ENCODE measurements at places on chromosomes 4 and X.

- no peak for DNase-seq
Measured at GRCh38 chrX:9072281-9072680, 38.4 kb upstream of the FAM9B start.

GRCh38 chr4:103073792-103074438 lies 2.6 kb downstream of the SLC9B2 start:
- DNase-seq = no peak

- DNase-seq = no peak
Measured at GRCh38 chr4:174434455-174434854, 87.8 kb downstream of the HPGD start.

DNA sequence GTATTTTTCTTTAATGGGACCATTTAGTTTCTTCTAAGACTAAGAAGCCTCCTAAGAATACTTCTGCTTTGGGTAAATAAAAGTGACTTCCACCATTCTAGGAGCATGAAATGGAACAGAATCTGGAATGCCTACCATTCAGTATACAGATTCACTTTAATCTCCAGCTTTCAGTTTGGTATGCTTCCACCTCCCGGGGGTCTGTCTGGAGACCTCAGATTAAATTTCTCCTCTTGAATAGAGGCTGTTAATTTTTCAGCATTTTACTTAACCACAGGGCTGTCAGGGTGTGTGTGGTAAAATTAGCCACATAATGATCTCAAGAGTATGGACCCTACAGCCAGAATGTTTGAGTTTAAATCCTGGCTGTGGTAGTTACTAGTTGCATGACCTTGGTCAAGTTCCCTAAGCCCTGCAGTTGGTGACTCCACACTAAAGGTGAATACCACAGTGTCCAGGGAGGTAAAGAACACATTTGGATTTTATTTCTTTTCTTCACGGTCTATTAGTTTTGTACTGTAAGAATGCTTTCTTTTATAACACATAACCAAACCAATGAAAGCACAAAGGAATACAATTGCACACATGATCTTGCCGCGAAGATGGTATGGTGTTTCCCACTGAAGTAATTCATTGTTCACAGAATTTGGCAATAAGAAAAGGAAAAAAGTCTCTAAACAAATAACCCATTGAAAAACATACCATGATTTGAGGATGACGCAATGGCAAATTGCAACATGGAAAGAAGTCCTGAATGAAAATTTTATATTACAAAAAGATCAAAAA lies 37.3 kb upstream of the TRIM2 start:
- no peak for DNase-seq

- DNase-seq = no peak
Measured at GRCh38 chr4:80459918-80460473, 124.5 kb downstream of the CFAP299 start.

DNA sequence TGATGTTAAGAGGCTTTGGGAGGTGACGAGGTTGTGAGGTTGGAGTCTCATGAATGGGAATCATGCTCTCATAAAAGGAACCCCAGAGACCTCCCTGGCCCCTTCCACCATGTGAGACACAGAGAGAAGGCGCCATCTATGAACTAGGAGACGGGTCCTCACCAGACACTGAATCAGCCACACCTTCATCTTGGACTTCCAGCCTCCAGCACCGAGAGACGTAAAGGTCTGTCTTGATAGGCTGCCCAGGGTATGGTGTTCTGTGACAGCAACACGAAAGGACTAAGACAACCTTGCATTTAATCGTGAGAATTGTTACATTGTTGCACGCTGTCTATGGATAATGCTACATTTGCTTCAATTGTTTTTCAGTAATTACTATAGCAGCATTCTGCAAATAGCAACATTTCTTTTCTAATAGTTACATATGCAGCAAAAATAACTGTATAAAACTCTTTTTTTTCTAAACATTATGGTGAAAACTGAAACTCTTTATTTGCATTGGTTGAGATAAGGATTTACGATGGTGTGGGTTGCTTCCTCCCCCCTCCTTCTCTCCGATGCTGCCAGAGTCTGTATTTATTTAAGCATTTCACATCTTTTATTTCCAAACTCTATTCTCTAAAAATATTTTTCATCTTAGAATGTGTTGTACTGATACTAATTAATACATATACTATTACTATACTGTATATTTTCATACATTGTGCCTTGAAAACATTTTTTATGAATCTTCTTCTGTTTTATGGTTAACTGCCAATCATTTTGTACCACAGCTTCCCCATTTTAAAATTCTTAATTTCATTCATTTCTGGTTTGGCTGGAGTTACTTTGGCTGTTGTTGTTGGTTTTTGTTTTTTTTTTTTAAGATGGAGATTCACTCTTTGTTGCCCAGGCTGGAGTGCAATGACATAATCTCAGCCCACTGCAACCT lies 26.4 kb upstream of the AKAP17A start:
- no peak for DNase-seq

GRCh38 chr4:24885342-24885741 lies 27.5 kb downstream of the CCDC149 start:
- no peak for DNase-seq

GRCh38 chr4:56480691-56481090 lies 13.3 kb downstream of the SRP72 start:
- no peak for DNase-seq

DNA sequence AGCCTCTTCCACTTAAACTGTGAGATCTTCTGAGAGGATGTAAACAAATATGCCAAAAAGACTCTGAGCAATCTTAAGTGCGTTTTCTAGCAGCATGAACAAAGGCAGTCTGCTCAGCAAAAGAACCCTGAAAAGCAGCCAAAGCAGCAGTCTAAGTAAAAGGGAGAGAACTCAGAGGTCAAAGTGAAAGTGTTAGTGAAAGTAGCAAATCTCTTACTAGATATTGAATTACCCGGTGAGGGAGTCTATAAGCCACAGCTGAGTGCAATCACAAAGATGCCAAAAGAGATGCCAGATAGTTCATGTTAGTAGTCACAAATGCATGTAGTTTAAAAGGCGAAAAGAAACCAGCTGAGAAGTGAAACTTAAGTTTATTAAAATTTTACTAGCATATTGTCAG lies 7.9 kb upstream of the GNRHR start:
- DNase-seq = no peak

- no peak for DNase-seq
Measured at GRCh38 chrX:143694885-143695284, 25.7 kb downstream of the SPANXN2 start.

DNA sequence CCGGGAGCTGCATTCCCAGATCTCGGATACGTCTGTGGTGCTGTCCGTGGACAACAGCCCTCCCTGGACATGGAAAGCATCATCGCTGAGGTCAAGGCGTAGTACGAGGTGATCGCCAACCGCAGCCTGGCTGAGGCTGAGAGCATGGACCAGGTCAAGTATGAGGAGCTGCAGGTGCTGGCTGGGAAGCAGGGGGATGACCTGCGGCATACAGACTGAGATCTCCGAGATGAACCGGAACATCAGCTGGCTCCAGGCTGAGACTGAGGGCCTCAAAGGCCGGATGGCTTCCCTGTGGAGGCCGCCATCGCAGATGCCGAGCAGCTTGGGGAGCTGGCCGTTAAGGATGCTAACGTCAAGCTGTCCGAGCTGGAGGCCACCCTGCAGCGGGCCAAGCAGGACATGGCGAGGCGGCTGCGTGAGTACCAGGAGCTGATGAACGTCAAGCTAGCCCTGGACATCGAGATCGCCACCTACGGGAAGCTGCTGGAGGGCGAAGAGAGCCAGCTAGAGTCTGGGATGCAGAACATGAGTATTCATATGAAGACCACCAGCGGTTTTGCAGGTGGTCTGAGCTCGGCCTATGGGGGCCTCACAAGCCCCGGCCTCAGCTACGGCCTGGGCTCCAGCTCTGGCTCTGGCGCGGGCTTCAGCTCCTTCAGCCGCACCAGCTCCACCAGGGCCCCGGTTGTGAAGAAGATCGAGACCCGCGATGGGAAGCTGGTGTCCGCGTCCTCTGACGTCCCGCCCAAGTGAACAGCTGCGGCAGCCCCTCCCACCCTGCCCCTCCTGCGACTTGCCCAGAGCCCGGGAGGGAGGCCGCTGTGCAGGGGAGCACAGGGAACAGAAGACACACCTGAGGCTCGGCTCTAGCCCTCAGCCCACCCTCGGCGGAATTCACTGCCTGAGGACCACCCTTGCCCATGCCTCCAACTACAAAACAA lies 29.4 kb upstream of the GABRA3 start:
- DNase-seq = no peak

DNA sequence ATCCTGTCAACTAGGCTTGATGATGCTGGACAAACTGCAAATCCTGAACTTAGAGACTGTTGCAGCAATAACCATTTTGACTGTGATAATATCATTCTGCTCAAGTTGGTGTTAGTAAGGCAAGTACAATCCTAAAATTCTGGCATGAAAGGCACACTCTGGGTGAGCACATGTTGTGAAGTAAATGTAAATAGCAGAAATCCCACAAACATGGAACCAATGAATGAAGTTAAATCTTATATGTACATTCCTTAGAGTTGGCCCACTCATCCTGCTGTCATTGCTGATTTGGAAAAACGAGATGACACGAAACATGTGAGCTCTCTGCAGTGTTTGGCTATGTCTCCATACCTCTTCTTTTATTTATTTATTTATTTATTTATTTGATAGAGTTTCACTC lies 21.0 kb downstream of the RBM47 start:
- DNase-seq = no peak

GRCh38 chr4:13483136-13483767 lies 888 bp downstream of the RAB28 start:
- DNase-seq = no peak

GRCh38 chrX:75303795-75304194 lies 29.9 kb downstream of the UPRT start:
- no peak for DNase-seq

GRCh38 chr4:44446191-44446590 lies 2.4 kb downstream of the KCTD8 start:
- DNase-seq = no peak

DNA sequence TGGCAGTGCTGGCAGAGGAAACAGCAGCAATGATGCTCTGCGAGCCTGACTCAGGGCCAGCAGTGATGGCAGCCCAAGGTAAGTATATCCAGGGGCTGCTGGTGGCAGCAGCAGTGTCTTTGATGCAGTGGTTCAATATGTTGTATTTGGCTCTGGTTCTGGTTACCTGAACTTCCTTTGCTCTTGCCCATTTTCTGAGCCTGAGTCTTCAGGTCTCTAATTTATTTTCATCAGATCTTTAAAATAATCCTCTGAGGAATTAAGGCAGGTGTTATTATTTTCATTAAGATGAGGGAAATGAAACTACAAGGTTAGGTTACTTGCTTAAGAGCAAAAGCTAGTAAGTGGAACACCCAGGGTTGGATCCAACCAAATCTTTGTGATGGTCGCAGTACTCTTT lies 102.8 kb upstream of the BMP2K start:
- DNase-seq = no peak

GRCh38 chr4:123350191-123350544 lies 46.4 kb upstream of the SPRY1 start:
- no peak for DNase-seq

- DNase-seq = no peak
Measured at GRCh38 chr4:7861440-7861881, 78.2 kb downstream of the AFAP1 start.

DNA sequence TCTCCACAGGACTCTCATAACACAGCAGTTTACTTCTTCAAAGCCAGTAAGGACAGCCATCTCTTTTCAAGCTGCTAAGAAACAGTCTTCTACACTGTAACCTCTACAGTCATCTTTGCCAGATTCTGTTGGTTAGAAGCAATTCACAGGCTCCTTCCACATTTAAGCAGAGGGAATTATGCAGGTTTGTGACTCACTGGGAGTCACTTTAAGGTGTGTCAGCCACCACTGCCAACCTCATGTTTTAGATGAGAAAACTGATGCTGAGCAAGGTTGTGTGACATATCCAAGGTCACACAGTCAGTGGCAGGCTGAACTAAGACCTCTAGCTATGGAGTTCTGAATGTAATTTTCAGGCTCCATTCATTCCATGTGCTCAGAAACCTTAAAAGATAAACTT lies 143.5 kb downstream of the QDPR start:
- no peak for DNase-seq

DNA sequence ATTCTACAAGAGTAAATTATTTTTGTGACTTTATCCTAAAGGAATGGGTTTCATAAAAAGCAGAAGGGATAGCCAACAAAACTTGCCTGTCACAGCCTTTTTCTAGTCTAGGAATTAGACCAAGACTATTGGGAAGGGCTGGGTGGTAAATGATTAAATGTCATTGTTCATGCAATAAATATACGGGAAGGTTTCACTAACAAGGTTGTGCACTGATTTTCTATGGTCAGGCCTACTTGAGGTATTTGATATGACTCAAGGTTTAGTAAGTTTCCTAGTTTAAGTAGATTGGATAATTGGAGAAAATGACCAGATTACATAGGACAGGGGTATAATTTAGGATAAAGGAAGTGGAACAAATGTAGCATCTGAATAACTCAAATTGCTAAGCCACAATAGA lies 249.1 kb upstream of the BMP3 start:
- no peak for DNase-seq

DNA sequence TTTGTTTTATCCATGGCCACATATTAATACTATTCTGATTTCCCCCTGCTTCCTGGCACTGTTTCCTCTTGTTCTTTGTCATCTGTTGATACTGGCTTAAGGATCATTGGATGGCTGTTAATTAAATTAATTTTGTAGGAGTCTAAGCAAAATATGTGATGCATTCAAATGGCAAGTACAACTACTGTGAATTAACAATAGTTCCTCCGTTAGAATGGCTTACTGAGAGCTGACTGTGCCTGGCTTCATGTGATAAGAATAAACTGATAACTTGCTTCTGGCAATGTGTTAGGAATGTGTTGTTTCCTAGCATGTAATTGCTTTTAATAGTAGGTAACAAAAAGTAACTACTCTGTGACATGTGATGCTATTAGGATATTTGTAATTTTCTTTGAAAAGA lies 98.5 kb downstream of the RPA4 start:
- no peak for DNase-seq

DNA sequence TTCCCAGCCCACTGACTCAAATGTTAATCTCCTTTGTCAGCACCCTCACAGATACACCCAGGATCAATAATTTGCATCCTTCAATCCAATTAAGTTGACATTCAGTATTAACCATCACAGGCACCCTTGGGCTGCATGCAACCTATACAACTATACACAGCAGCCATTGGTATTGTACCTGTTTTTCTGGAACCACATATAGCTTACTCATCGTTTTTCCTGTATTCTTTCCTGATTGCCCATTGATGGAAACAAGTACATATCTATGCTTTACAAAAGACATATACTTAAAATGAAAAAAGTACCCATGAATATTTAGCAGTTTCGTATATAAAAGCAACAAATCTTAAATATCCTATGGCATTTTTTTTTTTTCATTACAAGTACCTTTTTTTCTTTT lies 3.7 kb upstream of the FOXR2 start:
- DNase-seq = no peak

GRCh38 chr4:39083164-39083563 lies 21.1 kb downstream of the KLHL5 start:
- DNase-seq = no peak

- DNase-seq = no peak
Measured at GRCh38 chr4:84279678-84280077, 219.4 kb downstream of the NKX6-1 start.

GRCh38 chrX:148573119-148573518 lies 72.7 kb downstream of the AFF2 start:
- no peak for DNase-seq

- DNase-seq = no peak
Measured at GRCh38 chr4:113919611-113920010, 59.8 kb downstream of the ARSJ start.

- DNase-seq = no peak
Measured at GRCh38 chr4:127849505-127850234, 31.0 kb upstream of the PLK4 start.
